ENCODE measurements at places on chromosomes 7 and 10.

DNA sequence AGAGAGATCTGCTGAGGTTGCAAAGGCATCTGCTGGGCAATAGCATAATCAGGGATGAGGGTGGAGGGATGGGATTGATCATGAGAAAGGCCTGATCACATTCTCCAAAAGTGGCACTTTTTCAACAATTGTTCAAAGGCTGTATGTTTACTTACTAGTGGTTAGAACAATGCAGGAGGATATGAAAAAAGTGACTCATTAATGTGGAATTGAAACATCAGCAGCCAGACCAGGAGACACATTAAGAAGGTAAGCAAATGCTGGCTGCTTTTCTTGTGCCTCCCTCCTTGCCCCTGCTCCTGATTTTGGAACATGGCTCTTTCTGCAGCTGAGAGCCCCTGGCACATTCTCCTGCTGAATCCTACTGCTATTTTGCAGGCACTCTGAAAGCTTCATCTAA, 63.5 kb downstream of the FAM204A start:
- DNase-seq: no peak

DNA sequence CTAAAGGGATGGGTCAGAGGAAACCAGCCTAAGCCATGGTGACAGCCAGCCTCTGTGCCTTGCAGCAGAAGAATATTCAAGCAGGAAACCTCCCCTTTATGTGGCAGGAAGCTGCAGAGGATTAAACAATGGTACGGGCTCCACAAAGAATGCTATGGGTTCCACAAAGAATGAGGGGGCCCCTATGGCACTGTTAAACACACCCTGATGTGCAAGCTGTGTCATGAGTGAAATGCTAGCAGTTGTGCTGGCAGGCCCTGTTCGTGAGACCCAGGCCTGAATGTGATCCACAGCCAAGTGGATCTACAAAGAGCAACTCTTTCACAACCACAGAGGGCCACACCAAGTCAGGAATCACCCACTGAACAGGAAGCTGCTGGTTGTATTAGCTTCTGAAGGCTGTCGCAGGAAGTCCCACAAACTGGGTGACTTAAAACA, 68.9 kb downstream of the MYOF start:
- no peak for DNase-seq

DNA sequence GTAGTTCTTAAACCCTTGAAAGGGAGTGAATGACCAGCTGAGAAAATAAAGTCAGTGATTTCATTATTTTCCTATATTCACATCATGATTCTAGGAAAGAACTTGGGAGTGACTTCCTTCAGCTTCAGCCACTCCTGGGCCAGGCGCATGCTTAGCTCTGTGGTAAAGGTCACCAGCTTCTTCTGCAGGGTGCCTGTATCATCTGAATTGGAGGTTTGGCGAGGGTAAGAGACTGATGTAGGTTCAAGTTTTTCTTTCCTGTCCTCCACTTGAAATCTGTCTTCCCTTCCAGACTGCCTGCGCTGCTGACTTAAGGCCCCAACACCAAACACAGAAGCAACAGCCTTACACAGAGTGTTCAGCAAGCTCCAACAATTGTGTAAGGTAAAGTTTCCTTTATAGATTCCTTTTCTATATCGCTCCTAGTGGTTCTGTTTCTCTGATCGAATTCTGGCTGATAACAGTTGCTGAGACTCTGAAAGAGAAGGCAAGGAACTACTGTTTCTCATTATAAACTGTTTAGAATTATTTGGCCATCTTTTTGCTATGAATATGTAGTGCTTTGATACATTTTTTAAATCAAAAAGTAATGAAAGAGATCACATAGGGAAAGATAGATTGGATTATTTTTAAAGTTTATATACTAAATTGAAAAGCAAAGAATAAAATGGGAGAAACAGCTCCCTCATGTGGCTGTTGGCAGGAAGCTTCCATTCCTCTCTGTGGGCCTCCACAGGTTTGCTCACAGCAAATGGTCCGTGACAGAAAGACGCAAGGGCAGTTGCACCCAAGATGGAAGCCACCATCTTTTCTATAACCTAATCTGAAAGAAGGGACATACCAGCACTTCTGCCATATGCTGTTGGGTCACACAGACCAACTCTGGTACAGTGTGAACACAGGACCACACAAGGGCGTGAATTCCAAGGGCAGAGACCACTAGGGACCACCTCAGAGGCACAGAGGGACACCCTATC, 14.0 kb downstream of the GATAD1 start:
- peak; percentile 69 for DNase-seq

GRCh38 chr10:17123961-17124360, 5.7 kb downstream of the CUBN start:
- no peak for DNase-seq

DNA sequence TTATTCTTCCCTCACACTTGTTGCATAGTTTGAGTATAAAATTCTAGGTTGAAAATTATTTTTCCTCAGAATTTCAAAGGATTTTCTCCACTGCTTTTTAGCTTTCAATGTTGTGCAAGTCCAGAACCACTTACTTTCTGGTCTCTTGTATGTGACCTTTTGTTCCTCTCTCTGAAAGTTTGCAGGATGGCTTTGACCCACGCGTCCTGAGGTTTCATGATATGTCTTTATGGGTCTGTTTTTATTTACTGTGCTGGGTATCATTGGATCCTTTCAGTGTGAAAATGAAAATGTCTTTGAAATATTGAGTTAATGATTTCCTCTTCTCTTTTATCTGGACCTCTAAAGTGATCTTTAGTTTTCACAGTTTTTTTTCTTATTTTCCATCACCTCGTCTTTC, 38.5 kb downstream of the C1GALT1 start:
- DNase-seq: no peak

GRCh38 chr10:98470850-98471249, 24.1 kb upstream of the HPS1 start:
- no peak for DNase-seq

DNA sequence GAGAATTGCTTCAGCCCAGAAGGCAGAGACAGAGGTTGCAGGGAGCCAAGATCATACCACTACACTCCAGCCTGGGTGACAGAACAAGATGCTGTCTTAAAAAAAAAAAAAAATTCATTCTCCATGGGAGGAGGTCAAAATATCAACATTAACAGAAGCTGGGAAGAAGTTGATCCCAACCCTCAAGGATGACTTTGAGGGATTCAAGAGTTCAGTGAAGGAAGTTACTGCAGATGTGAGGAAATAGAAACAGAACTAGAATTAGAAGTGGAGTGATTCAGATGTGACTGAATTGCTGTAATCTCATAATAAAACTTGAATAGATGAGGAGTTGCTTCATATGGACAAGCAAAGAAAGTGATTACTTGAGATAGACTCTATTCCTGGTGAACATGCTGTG, 19.7 kb upstream of the RPEL1 start:
- DNase-seq: no peak

GRCh38 chr10:45490277-45490676, 116.3 kb downstream of the ALOX5 start:
- no peak for DNase-seq

DNA sequence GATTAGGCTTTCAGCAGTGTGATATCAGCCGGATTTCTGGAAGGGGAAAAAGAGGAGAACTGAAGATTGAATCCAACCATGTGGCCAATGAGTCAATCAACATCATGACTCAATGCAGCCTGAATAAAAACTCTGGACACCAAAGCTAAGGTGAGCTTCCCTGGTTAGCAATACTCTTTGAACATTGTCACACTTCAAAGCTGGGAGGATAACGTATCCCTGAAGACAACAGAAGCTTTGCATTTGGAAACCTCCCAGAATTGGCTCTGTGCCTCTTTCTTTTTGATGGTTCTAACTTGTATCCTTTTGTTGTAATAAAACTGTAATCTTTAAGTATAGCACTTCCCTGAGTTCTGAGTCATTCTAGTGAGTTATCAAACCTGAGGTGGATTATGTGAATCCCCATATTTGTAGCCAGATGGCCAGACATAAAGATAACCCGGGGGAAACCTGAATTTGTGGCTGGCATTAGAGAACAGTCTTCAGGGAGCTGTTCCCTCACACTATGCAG, 284.4 kb downstream of the IPMK start:
- DNase-seq: no peak

DNA sequence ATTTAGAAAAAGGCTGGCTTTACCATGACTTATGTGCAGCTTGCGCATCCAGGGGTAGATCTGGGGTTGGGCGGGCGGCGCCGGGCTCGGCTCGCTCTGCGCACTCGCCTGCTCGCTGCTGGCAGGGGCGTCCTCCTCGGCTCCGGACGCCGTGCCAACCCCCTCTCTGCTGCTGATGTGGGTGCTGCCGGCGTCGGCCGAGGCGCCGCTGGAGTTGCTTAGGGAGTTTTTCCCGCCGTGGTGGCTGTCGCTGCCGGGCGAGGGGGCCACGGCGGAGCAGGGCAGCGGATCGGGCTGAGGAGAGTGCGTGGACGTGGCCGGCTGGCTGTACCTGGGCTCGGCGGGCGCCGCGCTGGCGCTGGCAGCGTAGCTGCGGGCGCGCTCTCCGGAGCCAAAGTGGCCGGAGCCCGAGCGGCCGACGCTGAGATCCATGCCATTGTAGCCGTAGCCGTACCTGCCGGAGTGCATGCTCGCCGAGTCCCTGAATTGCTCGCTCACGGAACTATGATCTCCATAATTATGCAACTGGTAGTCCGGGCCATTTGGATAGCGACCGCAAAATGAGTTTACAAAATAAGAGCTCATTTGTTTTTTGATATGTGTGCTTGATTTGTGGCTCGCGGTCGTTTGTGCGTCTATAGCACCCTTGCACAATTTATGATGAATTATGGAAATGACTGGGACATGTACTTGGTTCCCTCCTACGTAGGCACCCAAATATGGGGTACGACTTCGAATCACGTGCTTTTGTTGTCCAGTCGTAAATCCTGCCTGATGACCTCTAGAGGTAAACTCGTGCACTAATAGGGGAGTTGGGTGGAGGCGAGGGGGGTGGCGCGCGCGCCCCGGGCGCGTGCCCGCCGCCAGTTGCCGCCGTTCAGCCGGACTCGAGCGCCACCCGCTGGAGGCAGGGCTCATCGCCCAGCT, at the start of gene HOXA5:
TSS of gene HOXA5 (minus strand) at position 659 of the 927 bp plus-strand sequence. CDS start at position 585, 74 bp downstream.
- DNase-seq: peak; percentile 64

DNA sequence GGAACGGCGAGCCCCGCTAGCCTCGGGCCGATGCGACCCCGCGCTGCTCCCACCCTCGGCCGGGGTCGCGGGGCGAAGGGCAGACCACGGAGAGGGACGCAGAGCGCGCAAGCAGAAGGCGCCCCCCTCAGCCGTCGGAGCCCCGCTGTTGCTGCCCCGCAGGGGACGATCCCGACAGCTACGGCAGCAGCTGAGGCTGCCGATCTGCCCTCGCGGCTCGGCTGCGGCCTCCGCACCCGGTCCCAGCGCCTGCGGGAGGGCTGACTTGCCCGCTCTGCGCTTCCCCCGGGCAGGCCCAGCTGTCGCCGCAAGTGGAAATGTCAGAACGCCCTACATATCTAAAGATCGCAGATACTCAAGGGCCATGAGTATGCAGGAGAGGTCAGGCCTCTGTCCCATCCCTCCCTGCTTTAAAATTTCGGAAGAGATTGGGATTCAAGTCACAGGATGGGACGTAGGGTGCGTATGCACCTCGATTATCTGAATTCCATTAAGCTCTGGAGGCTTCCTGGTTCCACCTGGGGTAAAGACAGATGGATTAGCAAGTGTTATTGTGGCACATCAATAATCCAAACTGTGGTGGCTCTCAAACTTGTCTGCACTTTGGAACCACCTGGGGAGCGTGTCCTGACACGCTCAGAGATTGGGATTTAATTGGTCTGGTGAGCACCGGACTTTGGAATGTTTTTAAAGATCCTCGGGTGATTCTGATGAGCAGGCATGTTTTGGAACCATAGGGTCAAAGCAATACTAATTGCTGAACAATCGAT, at the start of gene CRPPA:
TSS of gene CRPPA (minus strand) at position 206 of the 770 bp plus-strand sequence. CDS start 216 bp downstream, outside the sequence.
- peak; percentile 24 for DNase-seq

- peak; percentile 39 for DNase-seq
These were observed 4.2 kb downstream of the TAS2R60 start for GRCh38 chr7:143447466-143447865.

GRCh38 chr10:114822444-114823076, 980 bp downstream of the FHIP2A start:
- peak; percentile 14 for DNase-seq

- DNase-seq: no peak
These were observed 1558.1 kb upstream of the LRRTM3 start for GRCh38 chr10:65367706-65368105.

GRCh38 chr7:5419539-5420066, 4.0 kb downstream of the TNRC18 start:
- no peak for DNase-seq

DNA sequence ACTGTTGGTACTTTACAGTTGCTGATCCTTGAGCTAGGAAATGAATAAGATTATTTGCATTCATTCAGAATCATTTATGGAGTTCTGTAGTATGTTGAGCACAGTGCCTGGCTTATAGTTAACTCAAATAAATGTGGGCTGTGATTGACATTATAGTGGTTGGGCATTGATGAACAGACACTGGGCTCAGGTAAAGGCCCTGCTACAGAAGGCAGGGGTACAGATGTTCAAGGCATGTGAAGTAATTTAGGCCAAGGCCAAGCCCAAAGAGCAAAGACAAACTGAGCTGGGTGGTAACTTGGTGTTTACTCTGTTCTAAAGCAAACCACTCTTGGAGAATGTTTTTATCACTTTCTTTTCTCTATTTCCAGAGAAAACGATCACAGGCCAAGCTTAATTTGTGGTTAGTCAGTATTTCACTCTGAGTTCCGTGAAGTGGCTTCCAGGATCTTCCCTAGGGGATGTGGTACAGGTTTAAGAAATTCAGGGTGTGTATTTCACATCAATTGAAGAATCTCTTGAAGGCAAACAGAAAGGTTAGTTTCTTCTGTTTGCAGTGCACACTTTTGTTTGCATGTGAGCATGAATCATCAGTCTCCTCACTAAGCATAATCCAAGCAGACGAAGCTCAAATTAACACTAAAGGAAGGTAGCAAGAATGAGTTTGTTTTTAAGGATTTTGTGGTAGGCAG, 113.9 kb upstream of the PRR15 start:
- no peak for DNase-seq

- DNase-seq: no peak
These were observed 116.7 kb downstream of the TNS3 start for GRCh38 chr7:47465191-47465590.

DNA sequence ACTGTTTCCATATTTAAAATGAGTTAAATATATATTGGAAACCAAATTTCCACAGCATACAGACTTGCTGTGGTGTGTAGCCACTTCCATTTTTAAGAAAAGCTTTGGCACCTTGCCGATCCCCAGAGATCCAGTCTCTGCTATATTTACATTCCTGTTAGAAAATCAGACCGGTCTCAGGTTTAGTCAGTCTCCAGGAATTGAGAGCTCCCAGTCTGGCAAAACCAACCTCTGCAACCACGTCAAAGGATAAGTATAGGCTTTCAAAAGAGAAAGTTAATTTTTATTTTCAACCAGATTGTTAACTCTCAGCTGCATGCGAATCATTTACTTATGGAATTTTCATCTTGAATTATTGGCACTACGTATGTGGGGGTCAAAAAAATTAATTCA, 28.2 kb downstream of the PUS7 start:
- no peak for DNase-seq
